ENCODE measurements at places on chromosomes 1 and 21. TPM values are rescaled to one million over a fixed set of nuclear protein-coding genes. Genes with fewer than 3 reads are reported as not detected.

DNA sequence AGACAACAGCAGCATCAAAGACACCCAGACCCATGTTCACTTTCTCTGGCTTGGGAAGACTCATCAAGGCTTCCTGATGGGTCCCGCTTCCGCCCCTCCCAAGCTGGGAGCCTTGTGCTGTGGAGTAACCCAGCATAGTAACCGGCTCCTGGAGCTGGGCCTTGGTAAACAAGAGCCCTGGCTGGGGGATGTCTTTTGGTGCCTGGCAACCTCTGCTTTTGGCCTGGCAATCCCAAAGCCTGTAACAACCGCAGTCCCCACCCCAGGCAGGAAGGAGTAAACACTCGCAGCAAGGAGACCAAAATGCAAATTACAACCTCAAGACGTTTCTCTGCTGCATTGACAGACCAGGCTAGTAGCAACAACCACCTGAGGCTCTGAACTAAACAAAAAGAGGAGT lies 16.9 kb upstream of the THRAP3 start:
- no peaks in the 10 kb centered on the region for H3K36me3 ChIP-seq
- H3K27ac ChIP-seq, result no peak overlapping the region
- H3K27me3 ChIP-seq, result no peaks in the 10 kb centered on the region
- DNase-seq, result no peak

GRCh38 chr1:46171871-46172270 lies 3.0 kb upstream of the TSPAN1 start:
- H3K27me3 ChIP-seq, result peaks cover 2% of the 10 kb centered on the region
- no peaks in the 10 kb centered on the region for H3K36me3 ChIP-seq
- H3K4me1 ChIP-seq, result peaks cover 7% of the 10 kb centered on the region
- no peak for DNase-seq
- H3K4me3 ChIP-seq, result no peak overlapping the region

DNA sequence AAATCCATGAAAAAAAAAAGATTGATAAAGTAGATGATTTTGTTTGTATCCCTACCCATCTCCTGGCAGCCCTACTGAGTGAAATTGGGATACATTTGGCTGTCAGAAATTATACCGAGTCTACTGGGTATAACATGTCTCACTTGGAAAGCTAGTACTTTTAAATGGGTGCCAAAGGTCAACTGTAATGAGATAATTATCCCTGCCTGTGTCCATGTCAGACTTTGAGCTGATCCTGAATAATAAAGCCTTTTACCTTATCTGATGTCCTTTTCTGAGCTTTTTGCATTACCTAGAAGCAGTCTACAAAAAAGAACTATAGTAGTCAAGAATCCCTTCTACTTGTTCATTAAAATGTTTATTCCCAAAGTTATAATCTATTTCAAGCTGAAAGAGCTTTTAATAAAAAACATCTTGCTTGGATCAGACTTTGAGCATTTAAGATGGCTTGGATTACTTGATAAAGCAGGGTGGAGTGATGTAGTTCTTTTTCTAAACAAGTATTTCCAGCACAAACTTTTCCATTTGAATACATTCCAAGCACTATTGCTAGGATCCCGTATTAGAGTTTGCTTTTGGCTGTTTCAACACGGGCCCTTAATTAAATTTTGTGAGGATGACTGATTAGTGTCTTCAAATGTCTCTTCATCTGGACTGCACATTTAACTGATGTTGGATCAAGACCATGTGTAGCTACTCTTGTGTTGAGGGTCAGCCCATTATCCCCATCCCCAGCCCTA lies 69.2 kb downstream of the DTL start:
- no peaks in the 10 kb centered on the region for H3K4me1 ChIP-seq
- no peak for DNase-seq
- H3K36me3 ChIP-seq, result no peaks in the 10 kb centered on the region
- no peak overlapping the region for H3K4me3 ChIP-seq
- no peak overlapping the region for H3K27ac ChIP-seq
- H3K27me3 ChIP-seq, result peaks cover 2% of the 10 kb centered on the region

DNA sequence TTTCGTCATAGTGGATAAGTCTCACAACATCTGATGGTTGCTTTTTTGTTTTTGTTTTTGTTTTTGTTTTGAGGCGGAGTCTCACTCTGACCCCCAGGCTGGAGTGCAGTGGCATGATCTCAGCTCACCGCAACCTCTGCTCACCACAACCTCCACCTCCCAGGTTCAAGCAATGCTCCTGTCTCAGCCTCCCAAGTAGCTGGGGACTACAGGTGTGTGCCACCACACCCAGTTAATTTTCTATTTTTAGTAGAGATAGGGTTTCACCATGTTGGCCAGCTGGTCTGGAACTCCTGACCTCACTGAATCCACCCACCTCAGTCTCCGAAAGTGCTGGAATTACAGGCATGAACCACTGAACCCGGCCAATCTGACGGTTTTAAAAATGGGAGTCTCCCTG lies 109.2 kb downstream of the RERE start:
- DNase-seq, result no peak
- no peaks in the 10 kb centered on the region for H3K36me3 ChIP-seq
- H3K27me3 ChIP-seq, result no peaks in the 10 kb centered on the region
- H3K4me3 ChIP-seq, result no peak overlapping the region
- no peak overlapping the region for H3K27ac ChIP-seq
- peaks cover 29% of the 10 kb centered on the region for H3K4me1 ChIP-seq

GRCh38 chr1:85273397-85273796 lies 3.0 kb downstream of the BCL10 start:
- no peak overlapping the region for H3K4me3 ChIP-seq
- DNase-seq, result no peak
- H3K4me1 ChIP-seq, result peaks cover 68% of the 10 kb centered on the region
- H3K27ac ChIP-seq, result no peak overlapping the region
- H3K36me3 ChIP-seq, result peaks cover 13% of the 10 kb centered on the region

DNA sequence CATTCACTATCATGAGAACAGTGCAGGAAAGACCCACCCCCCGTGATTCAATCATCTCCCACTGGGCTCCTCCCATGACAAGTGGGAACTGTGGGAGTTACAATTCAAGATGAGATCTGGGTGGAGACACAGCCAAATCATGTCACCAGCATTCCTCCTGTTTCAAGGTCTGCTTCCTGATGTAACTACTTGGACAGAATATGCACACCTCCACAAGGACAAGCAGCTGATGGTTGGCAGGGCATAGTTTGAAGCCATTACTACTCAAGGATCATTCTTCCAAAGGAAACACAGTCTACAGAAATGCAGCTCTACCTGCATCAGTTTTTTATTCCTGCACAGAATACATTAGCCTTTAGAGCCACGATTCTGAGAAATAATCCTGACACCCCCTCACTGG lies 28.5 kb upstream of the RNF2 start:
- H3K4me1 ChIP-seq, result no peaks in the 10 kb centered on the region
- H3K4me3 ChIP-seq, result no peak overlapping the region
- H3K27me3 ChIP-seq, result peaks cover 6% of the 10 kb centered on the region
- DNase-seq, result no peak
- H3K36me3 ChIP-seq, result no peaks in the 10 kb centered on the region

DNA sequence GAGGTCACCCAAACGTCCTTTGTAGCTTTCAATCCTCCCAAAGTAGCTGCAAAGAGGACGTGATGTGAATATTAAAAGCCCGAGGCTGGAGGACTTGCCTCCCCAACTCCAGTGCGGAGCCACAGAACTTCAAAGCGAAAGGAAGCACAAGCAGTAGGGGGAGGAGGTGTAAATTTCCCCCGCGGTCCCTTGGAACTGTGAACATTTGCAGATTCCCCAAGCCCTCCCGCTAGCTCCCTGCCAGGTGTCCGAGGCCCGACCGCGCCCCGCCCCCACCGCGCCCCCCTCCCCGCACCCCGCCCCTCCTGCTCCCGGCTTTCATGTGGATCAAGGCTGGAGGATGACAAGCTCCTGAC lies 41.5 kb upstream of the HAO2 start:
- peak overlapping the region; percentile 83 for H3K4me3 ChIP-seq
- peaks cover 4% of the 10 kb centered on the region for H3K27me3 ChIP-seq
- H3K4me1 ChIP-seq, result peaks cover 39% of the 10 kb centered on the region

DNA sequence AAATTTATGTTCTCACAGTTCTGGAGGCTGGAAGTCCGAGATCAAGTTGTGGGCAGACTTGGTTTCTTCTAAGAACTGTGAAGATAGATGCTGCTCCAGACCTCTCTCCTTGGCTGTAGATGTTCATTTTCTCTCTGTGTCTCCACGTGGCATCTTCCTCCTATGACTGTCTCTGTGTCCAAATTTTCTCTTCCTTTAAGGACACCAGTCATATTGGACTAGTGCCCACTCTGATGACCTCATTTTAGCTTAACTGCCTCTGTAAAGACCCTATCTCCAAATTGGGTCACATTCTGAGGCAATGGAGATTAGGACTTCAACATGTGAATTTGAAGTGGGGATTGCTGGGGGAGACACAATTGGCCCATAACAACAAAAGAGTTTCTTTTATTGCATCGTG lies 125.3 kb upstream of the ETS2 start:
- H3K4me3 ChIP-seq, result no peak overlapping the region
- peaks cover 20% of the 10 kb centered on the region for H3K27me3 ChIP-seq
- H3K36me3 ChIP-seq, result no peaks in the 10 kb centered on the region
- DNase-seq, result no peak

- no peaks in the 10 kb centered on the region for H3K4me1 ChIP-seq
- peaks cover 3% of the 10 kb centered on the region for H3K36me3 ChIP-seq
- H3K4me3 ChIP-seq, result no peak overlapping the region
- H3K27ac ChIP-seq, result no peak overlapping the region
These were observed 2.4 kb downstream of the PLPPR4 start for GRCh38 chr1:99266726-99267125.

The TFAP2E gene
- not detected for polyA plus RNA-seq

GRCh38 chr1:205827623-205828022 lies 14.6 kb upstream of the SLC41A1 start:
- no peak overlapping the region for H3K4me3 ChIP-seq
- no peak for DNase-seq
- peaks cover 4% of the 10 kb centered on the region for H3K36me3 ChIP-seq
- no peak overlapping the region for H3K27ac ChIP-seq
- H3K4me1 ChIP-seq, result peaks cover 16% of the 10 kb centered on the region

The LYST gene
- 21.8 TPM for polyA plus RNA-seq

GRCh38 chr21:43951911-43952703 lies 60.0 kb upstream of the TRAPPC10 start:
- H3K4me3 ChIP-seq, result no peak overlapping the region
- H3K4me1 ChIP-seq, result peaks cover 16% of the 10 kb centered on the region
- H3K36me3 ChIP-seq, result peaks cover 16% of the 10 kb centered on the region
- no peak for DNase-seq

GRCh38 chr1:42211224-42211623 lies 46.7 kb upstream of the GUCA2A start:
- H3K4me3 ChIP-seq, result no peak overlapping the region
- no peak for DNase-seq
- peaks cover 24% of the 10 kb centered on the region for H3K36me3 ChIP-seq
- H3K27ac ChIP-seq, result no peak overlapping the region
- peaks cover 52% of the 10 kb centered on the region for H3K4me1 ChIP-seq
- peaks cover 5% of the 10 kb centered on the region for H3K27me3 ChIP-seq

GRCh38 chr1:1943834-1944570 lies 24.9 kb upstream of the TMEM52 start:
- H3K36me3 ChIP-seq, result no peaks in the 10 kb centered on the region
- H3K4me1 ChIP-seq, result no peaks in the 10 kb centered on the region
- peak; percentile 26 for DNase-seq
- no peak overlapping the region for H3K27ac ChIP-seq

DNA sequence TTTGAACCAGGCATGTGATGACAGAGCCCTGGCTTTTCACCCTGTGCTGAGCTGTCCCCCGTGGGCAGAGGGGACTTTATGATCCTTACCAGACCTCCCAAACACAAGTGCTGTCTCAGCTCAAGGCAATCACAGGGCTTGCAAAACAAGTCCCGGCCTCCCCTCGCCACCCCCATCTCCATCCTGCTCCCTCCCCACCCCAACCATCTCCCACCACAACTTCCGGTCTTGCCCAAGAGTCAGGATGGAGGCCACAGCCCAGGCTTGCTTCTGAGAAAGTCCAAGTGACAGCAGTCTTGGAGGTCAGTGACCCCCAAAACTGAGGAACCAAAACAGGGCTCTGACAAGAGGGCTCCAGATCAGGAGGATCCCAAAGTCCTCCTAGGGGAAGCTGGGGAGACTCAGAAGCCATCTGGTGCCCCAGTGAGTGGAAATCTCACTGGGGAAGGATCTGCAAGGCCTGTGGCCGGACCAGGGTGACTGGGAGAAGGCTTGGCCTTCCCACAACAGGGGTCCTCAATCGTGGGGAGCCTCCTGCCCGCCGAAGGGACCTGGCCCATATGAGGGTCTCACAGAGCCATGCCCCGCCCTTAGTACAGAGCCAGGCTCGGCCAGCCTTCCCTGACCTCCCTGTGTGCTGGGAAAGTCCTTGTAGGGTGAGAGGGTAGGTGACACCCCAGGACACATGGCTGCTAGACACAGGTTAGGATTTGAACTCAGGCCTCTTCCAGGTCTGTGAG lies 4.5 kb upstream of the SDC3 start:
- DNase-seq, result no peak
- H3K27me3 ChIP-seq, result peaks cover 12% of the 10 kb centered on the region
- no peak overlapping the region for H3K27ac ChIP-seq
- no peaks in the 10 kb centered on the region for H3K36me3 ChIP-seq
- H3K4me3 ChIP-seq, result no peak overlapping the region

Data from immature natural killer cell (primary cell).